Progenitor cell of endocrine pancreas (in vitro differentiated cells): ENCODE measurements at places on chromosomes 4 and X. TPM values are rescaled to one million over a fixed set of nuclear protein-coding genes. Genes with fewer than 3 reads are reported as not detected.

Gene SLIT2
- 11.6 and 13.1 TPM in 2 replicates for total RNA-seq

Gene TMPRSS11A
- not detected in 2 replicates for total RNA-seq

Gene PLXNA3
- total RNA-seq: 135 and 148 TPM in 2 replicates

Gene IRS4
- 1.0 and 1.2 TPM in 2 replicates for total RNA-seq

Gene TMEM31
- 0.55 and 0.89 TPM in 2 replicates for total RNA-seq

Gene RENBP
- 2.5 and 3.3 TPM in 2 replicates for total RNA-seq

Gene FABP2
- not detected in 2 replicates for total RNA-seq

Gene PLXNB3
- total RNA-seq: 0.98 and 1.1 TPM in 2 replicates

Gene MSX1
- total RNA-seq: 2.9 and 5.0 TPM in 2 replicates

Gene PRDM5
- 18.9 and 24.1 TPM in 2 replicates for total RNA-seq

Gene CXorf49
- not detected in 2 replicates for total RNA-seq

Gene CLDN2
- total RNA-seq: 1.2 and 1.6 TPM in 2 replicates

Gene PAGE5
- total RNA-seq: not detected in 2 replicates

Gene ITM2A
- 1.5 and 3.8 TPM in 2 replicates for total RNA-seq

Gene RASGEF1B
- 10.2 and 12.0 TPM in 2 replicates for total RNA-seq

Gene MAGEC1
- total RNA-seq: not detected in 2 replicates

Gene GLRB
- total RNA-seq: 9.3 and 11.9 TPM in 2 replicates

Gene DNAAF6
- total RNA-seq: not detected in 2 replicates

Gene RGN
- 7.3 and 8.0 TPM in 2 replicates for total RNA-seq

Gene ANOS1
- 5.9 and 6.9 TPM in 2 replicates for total RNA-seq

Gene CCKAR
- total RNA-seq: 2.4 and 2.7 TPM in 2 replicates

Gene SRPK3
- not detected in 2 replicates for total RNA-seq

Gene WFS1
- total RNA-seq: 31.3 and 37.9 TPM in 2 replicates

Gene SLC26A1
- total RNA-seq: 2.6 and 3.3 TPM in 2 replicates

Gene GPR119
- 1.6 and 3.1 TPM in 2 replicates for total RNA-seq

Gene CENPVL1
- total RNA-seq: 1.4 TPM in 2 replicates

Gene USP27X
- 7.4 and 7.6 TPM in 2 replicates for total RNA-seq

Gene CPZ
- 0.19 and 0.29 TPM in 2 replicates for total RNA-seq

Gene ZNF595
- 9.1 and 9.5 TPM in 2 replicates for total RNA-seq

Gene ATP2B3
- total RNA-seq: 0.11 and 0.60 TPM in 2 replicates

Gene OPHN1
- 6.5 and 7.2 TPM in 2 replicates for total RNA-seq

Gene SMPX
- not detected in 2 replicates for total RNA-seq

Gene KCNE5
- total RNA-seq: 10.8 and 11.3 TPM in 2 replicates

Gene TASL
- total RNA-seq: not detected in 2 replicates

Gene RS1
- not detected in 2 replicates for total RNA-seq

Gene CYSLTR1
- total RNA-seq: 0.09 TPM in 1 of 2 replicates, not detected in the other

Gene LUZP4
- not detected in 2 replicates for total RNA-seq

Gene AIFM1
- 35.2 and 35.5 TPM in 2 replicates for total RNA-seq

Gene ASB5
- total RNA-seq: 0.50 and 0.84 TPM in 2 replicates

Gene OTC
- total RNA-seq: 0.31 TPM in 1 of 2 replicates, not detected in the other

Gene MAGEB17
- total RNA-seq: 0.19 and 0.27 TPM in 2 replicates

Gene CTAG2
- total RNA-seq: not detected in 2 replicates

Gene NDNF
- total RNA-seq: 0.34 and 0.67 TPM in 2 replicates

Gene MAGEC2
- total RNA-seq: not detected in 2 replicates

Gene ALPK1
- 1.4 and 1.8 TPM in 2 replicates for total RNA-seq

Gene TRPC5OS
- total RNA-seq: not detected in 2 replicates

Gene RAB39B
- total RNA-seq: 4.6 and 4.8 TPM in 2 replicates

Gene BTC
- 0.46 and 0.60 TPM in 2 replicates for total RNA-seq

Gene RXFP1
- total RNA-seq: not detected in 2 replicates
